ENCODE measurements at places on chromosomes 5 and 9.

GRCh38 chr9:93662952-93663572 lies 86.7 kb downstream of the PHF2 start:
- no peak for DNase-seq

- DNase-seq = no peak
These were observed 32.8 kb upstream of the LAMC3 start for GRCh38 chr9:130975932-130976841.

GRCh38 chr5:58245476-58245840 lies 214.4 kb downstream of the PLK2 start:
- DNase-seq = peak; percentile 35

DNA sequence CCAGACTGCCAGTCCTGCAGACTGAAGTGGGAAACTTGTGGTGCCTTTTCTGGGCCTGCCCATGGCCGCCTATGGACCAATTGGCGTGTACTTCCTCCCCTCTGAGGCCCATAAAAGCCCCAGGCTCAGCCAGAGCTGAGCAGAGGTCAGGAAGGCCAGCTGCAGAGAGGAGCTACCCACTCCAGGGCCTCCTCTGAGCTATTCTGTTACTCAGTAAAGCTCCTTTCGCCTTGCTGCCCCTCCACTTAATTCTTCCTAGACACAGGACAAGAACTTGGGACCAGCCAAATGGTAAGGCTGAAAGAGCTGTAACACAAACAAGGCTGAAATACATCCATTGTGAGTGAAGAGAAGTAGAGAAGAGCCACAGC lies 106.4 kb downstream of the C9orf50 start:
- DNase-seq = no peak

GRCh38 chr5:150499437-150499956 lies 8.4 kb upstream of the NDST1 start:
- DNase-seq = no peak

DNA sequence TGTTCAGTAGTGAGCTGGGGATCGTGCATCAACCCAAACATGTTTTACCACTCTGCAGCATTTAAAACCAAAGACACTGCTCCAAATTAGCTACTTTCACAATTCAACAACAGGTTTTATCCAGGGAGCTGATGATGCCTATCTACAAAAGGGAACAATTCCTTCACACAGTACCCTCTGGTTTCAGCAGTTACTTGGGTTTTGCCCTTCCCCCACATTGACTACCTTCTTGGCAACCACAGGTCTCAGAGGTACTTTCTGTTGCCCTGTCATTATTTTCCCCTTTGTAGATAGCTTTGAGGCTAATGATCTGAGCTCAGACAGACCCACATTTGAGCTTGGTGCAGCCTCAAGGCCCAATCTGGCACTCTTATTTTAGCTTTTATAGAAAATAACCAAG lies 96.1 kb downstream of the WDR41 start:
- no peak for DNase-seq

- DNase-seq = no peak
These were observed 130.9 kb downstream of the HTR1A start for GRCh38 chr5:63831381-63831780.

- no peak for DNase-seq
These were observed 114.0 kb downstream of the ADAMTS2 start for GRCh38 chr5:179231309-179231708.

GRCh38 chr9:75946766-75947165 lies 56.3 kb downstream of the PCSK5 start:
- no peak for DNase-seq

- DNase-seq = no peak
These were observed 370.2 kb upstream of the BRINP1 start for GRCh38 chr9:119739476-119739875.

GRCh38 chr5:17190242-17190778 lies 27.1 kb upstream of the BASP1 start:
- peak; percentile 85 for DNase-seq

DNA sequence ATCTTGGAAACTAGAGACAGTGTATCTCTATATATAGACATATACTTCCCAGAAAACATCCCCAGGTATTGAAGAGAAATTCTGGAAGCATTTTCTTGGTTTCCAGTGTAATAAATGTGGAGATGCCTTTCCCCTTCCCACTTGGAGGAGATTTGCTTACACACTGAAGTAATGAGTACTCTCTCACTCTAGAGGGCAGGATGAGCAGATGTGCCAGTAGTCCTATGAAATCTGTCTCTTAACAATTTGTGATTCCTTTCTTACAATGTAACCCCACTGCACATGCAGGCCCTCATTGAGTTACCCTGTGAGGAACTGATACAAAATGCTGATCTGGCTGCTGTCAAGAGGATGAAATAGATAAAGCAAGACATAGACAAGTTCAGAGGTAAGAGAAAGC lies 567.2 kb downstream of the SLCO4C1 start:
- no peak for DNase-seq

GRCh38 chr5:84578226-84578625 lies 193.5 kb upstream of the EDIL3 start:
- DNase-seq = no peak

GRCh38 chr5:74392711-74393351 lies 247.7 kb downstream of the ENC1 start:
- peak; percentile 45 for DNase-seq

DNA sequence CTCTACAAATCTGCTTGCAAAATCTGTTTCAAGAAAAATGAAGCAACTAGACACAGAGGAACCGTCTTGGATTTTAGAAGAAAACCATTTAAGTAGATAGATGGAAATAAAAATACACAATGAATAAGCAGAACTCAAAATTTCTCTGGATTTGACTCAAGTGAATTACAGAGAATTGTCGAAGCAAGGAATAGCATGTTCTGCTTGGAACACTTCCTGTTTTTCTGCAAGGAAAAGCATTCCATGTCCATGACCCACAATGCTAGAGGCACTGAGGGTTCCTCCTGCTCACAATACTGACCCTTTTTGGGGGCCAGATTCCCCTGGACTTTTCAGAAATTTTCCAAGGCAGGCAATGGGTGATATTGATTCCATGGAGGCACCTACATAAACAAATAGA lies 29.8 kb downstream of the PRUNE2 start:
- no peak for DNase-seq

GRCh38 chr9:69173891-69174615 lies at the start of gene TJP2:
Gene TJP2, plus strand, starts transcription at chr9:69174277. Its CDS starts 96 bp downstream, at chr9:69174373.
- peak; percentile 76 for DNase-seq

DNA sequence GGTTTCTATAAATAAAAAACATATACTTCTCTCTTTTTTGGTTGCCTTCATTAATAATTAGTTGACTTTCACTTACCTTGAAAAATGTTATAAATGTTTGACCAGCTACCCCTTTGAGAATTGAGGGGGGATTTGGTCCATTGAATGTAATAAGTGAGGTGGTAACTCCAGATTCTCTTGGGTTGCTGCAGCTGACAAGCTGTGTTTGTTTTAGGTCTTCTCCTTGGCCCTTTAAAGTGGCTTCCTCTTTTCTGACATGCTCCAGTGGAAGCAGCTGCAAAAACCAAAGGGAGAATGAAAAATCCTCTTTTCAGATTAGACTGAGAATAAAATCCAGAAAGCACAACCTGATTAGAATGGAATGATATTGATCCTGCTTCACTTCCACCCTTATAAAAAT lies 410.5 kb downstream of the TMEM38B start:
- no peak for DNase-seq

- DNase-seq = no peak
These were observed 79.1 kb upstream of the IER5L start for GRCh38 chr9:129256959-129257713.

DNA sequence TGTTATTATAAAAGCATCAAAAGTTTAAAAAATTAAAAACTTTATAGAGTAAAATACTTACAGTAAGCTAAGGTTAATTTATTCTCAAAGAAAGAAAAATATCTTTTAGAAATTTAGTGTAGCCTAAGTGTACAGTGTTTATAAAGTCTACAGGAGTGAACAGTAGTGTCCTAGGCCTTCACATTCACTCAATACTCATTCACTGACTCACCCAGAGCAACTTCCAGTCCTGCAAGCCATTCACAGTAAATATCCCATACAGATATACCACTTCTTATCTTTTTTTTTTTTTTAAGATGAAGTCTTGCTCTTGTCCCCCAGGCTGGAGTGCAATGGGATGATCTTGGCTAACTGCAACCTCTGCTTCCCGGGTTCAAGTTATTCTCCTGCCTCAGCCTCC lies 73.1 kb upstream of the FST start:
- no peak for DNase-seq

DNA sequence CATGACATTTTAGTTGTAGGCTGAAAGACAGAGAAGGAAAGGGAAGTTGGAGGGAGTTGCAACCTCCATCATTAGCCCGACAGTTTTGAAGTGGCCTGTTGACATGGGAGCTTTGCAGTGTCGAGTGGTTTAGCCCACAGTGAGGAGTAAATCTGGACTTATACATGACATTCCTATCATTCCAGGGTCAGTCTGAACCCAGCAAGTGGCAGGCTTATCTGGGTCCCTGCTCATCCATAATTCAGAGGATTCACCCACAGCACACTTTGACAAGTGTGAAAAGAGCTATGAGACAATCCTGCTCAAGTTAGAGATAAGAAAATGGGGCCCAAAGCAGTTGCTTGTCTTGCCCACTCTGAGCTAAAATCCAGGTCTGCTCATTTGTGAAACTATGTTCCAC lies 8.4 kb upstream of the TNC start:
- DNase-seq = no peak

DNA sequence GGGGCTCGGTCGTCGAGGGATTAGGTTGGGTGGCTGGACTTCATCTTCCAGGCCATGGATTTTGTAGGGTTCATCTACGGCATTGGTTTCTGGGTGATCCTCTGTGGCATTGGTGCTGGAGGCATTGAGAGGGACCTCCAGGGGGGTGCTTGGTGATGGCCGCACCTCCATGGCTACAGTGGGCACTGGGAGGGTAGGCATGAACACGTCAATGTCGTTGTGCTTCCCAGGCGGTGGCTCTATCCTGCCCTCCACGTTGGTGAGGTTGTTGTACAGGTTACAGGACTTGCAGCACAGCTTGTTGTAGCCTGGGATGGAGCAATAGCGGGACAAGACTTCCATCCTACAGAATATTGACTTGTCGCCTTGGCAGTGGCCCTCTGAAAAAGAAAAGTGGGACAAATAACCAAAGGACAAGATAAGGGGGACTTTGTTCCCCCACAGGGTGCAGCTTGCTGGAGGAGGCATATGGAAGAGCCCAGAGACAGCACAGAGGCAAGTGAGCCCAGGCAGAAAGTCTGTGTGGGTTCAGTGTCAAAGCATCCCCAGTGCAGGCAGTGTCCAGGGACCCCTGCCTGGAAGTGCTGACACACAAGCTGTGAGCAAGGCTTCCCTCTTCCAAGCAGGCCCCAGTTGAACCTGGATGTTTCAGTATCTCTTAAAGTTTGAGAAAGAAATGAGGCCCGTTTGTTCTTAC lies 53.9 kb downstream of the ZNF354C start:
- DNase-seq = no peak

DNA sequence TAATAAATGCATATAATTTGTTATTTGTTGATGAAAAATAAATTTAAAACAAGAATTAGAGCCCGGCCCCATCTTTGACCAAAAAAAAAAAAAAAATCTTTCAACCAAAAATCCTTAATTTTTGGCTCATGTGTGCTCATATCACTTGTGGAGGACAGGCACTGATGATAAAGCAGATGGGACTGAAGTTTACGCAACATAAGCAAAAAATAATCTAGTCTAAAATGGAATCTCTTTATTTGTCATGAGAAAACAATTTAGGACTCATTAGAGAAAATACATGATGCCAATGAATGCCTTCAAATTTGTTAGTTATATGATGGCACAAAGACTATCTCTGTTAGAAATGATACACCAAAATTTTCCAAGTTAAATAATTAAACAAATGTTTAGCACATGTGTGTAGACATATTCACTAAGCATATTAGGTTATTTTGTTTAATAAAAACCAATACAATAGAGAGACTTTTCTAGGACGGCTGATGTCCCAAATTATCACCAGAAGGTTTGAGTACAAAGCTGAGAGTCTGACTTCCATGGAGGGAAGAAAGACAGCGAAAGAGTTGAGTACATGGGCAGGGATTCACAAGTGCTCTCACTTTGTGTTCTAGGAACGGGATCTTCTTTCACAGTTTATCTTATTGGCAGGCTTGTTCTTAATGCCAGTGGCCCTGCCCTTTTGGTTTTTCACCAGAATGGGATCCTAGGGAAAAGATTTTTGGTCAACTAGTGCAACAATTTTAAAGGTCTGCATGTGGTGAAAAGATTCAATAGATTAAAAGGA lies 621.4 kb downstream of the RAB3C start:
- no peak for DNase-seq

DNA sequence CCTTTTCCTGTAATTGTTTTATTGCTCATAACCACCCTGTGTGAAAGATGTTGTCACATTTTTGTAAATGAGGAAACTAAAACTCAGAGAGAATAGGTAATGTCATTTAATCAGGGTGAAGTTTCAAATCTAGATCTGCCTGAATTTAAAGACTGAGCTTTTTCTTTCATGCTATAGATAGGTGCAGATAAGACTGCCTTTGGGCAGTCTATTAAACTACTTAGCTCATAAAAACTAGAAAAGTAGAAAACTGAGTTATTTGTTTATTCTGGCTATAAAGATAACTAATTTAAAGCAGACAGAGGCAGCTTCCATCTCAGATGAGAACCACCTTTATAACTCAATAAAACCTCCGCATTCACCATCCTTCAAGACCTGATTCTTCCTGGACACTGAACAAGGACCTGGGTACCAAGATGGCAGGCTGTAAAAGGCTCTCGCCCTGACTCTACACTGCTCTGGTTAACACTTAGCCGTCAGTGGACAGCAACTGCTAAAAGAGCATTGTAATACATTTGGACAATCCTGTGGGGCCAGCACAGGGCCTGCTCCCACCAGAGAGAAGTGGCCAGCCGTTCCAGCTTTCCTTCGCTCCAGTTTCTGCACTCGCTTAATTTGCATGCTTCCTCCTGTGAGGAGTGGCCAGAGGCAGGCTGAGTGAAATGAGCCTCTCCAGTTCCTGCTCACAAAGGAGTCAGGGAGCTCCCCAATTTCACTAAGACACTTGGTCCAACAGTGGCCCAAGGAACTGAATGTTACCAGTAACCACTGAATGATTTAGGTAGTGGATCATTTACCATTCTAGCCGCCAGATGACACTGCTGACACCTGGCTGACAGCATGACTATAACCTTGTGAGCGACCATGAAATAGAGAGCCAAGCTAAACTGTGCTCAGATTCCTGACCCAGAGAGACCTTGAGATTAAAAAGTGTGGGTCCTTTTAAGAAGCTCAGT lies 566.4 kb downstream of the EFNA5 start:
- peak; percentile 46 for DNase-seq

GRCh38 chr5:63686938-63687337 lies 275.3 kb downstream of the HTR1A start:
- peak; percentile 18 for DNase-seq

- DNase-seq = no peak
These were observed 12.9 kb downstream of the OTULINL start for GRCh38 chr5:14594378-14595074.

DNA sequence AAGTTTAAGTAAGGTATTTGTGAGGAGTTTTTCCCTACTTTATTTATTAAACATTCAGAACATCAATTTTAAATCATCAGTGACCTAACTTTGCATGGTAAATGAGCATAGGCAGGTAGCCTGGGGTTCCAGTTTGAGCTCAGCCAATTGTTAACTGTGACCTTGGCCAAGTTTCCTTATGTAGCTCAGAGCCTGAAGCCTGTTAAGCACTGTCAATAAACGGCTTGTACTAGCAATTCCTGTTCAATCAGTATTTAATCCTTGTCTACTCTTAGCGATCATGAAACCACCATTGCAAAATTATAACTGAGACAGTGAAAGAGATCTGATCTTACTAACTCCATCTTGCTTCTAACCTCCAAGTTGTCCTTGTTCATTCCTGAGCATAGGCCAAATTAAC lies 4.7 kb upstream of the SOWAHA start:
- no peak for DNase-seq
